ENCODE measurements at places on chromosomes 4 and X.

DNA sequence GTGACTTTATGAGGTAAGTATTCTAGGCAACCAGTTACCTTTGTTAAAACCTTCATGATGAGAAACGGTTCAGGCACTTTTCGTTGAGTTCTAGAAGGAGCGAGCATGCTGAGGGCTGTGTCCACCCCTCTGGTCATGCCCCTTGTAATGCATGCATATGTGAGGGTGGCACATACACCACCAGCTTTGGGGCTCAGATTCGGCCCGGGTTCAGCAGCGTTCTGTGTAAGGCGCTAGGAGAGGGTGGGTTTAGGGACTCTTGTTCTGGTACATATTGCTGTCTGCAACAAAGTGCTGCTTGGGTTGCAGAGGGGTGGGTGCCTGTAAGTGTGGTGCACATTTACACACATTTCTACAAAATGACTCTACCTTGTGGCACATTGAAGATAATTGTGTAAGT is 54.5 kb downstream of the NOP14 start:
- no peak for DNase-seq

DNA sequence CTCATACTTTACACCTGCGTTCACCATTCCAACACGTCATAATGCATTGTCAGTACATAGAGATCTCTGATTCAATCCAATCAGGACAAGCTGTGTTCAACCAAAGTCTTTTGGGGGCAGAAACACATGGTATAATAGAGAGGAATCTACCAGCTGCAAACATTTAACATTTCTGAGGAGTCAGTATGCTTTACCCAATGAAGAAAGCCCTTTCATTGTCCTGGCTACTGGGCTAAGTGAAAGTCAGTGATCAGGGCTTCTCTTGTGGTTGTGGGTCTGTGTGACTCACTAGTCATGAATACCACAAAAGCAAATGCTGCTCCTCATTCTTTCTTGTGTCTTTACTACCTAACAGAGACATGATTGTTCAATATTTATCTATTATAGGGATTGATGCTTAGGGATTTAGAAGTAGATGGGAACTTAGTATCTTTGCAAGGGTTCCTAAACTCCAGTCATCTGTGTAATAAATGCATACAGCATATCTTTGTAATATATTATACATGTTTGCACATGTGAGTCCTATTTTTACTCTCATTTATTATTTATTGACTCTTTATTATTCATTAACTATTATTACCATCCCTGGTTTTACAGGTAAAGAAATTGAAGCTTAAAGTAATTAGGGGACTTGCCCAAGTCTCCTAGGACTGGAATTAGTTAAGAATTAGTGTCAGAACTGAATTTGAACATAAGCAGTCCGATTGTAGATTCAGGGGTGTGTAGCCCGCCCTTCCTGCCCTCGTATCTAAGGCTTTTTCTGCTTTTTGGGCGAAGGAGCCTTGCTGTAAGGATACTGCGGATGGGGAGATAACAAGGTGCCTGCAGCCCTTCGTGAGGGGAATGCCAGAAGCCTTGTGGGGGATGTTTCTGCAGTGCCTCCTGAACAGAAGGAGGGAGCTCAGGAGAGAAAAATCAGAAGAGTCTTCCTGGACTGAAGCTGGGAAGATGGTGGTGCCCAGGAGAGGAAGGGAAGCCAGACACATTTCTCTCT is 353.1 kb upstream of the BOD1L1 start:
- DNase-seq: no peak

DNA sequence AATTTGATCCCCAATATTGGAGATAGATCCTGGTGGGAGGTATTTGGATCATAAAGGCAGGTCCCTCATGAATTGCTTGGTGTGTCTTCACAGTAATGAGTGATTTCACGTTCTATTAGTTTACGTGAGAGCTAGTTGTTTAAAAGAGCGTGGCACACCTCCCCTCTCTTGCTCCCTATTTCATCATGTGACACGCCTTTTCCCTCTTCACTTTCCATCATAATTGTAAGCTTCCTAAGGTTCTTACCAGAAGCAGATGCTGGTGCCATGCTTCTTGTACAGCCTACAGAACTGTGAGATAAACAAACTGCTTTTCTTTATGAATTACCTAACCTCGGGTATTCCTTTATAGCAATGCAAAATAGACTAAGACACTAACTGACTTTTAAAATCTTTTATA is 34.0 kb upstream of the FMR1 start:
- DNase-seq: no peak

GRCh38 chr4:5206016-5206790 is 154.9 kb downstream of the STK32B start:
- no peak for DNase-seq

- no peak for DNase-seq
Measured at GRCh38 chr4:43066415-43066814, 173.9 kb downstream of the GRXCR1 start.

DNA sequence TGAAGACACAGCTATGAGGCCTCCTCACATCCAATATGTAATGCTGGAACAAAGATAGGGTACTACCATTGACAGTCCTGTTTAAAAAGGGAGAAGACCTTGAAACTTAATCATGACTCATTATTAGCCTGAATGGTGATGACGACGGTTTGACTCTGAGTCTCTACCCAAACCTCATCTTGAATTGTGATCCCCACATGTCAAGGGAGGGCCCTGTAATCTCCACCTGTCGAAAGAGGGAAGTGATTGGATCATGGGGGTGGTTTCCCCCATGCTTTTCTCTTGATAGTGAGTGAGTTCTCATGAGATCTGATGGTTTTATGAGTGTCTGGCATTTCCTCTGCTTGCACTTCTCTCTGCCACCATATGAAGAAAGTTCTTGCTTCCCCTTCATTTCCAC is 395.3 kb upstream of the CPEB2 start:
- DNase-seq: no peak

- no peak for DNase-seq
Measured at GRCh38 chrX:11558972-11559371, 106.7 kb downstream of the ARHGAP6 start.

DNA sequence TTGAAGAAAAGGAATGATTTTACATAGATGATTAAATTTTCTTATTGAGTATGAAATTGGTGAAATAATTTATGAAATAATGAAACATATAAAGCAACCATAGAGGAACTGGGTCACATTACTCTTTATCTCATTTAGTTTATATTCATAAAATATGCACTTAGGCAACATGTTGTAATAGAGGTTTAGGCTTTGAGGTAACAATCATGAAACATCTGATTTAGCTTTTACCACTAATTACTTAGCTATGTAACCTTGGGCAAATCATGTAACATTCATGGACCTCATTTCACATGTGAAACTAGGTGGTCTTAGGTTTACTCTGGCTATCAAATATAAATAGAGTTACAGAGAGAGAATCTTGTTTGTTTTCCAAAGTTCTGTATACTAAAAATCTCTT is 54.5 kb upstream of the SMARCA5 start:
- no peak for DNase-seq

GRCh38 chr4:3013839-3014350 is 50.5 kb downstream of the GRK4 start:
- DNase-seq: peak; percentile 56

GRCh38 chr4:160956875-160957274 is 1206.9 kb downstream of the FSTL5 start:
- no peak for DNase-seq

- DNase-seq: no peak
Measured at GRCh38 chr4:16909281-16909680, 10.8 kb upstream of the LDB2 start.

GRCh38 chr4:167100120-167100519 is 134.2 kb downstream of the SPOCK3 start:
- DNase-seq: no peak

- no peak for DNase-seq
Measured at GRCh38 chrX:19748896-19749680, 138.3 kb downstream of the SH3KBP1 start.

DNA sequence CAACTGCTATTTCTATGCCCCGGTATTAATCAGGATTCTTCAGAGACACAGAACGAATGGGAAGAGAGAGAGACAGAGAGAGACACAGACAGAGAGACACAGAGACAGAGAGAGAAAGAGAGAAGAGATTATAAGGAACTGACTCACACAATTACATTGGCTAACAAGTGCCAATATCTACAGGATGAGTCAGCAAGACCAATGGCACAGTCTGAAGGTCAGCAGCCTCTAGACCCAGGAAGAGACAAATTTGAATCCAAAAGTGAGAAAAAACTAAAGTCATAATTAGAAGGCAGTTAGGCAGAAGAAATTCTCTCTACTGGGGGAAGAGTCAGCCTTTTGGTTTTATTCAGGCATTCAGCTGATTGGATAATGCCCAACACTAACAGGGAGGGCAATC is 187.3 kb downstream of the MAB21L2 start:
- no peak for DNase-seq

DNA sequence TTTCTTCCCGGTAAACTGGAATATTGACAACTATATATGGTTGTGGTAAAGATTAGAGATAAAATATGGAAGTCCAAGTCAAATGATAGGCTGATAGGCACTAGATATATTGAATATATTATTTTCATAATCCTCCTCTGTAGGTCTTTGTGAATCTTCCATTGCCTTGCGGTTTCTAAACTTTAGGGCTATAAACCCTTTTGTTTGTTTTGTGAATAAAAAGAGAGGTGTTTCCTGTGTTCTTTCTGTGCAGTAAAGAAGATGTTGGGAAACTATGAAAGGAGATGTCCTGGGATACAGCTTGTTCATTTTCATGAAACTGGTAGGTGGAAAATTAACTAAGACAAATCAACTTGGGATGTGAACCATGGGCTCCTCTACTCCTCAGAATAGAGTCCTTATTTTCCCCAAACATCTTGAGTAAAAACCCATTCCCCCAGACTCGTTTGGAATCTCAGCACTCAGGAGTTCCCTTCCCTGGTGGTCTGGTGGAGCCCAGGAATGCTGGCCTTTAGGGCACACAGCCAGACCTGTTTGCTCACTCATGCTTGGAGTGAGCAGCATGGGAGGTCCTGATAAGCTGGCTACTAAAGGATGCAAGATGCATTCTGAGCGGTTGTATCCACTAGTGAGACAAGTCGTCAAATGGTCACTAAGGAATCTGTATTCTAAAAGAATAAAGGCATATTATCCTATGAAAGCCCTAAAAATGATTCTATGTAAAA is 22.2 kb downstream of the PRDM8 start:
- DNase-seq: no peak

DNA sequence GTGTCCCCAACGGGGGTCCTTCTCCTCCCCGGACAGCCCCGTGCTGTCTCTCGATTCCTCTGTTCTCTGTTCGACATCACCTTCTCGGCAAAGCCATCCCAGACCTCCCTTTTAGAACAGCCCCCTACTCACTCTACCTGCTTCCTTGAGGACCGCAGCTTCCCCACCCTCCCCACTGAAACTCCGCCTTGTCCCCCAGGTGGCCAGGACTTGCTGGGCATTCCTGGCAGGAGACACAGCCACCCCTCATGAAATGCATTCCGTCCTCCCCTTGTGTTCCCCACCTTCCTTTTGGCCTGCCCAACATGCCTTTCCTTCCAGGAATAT is 34.8 kb upstream of the GPR78 start:
- no peak for DNase-seq

- no peak for DNase-seq
Measured at GRCh38 chr4:14743172-14743571, 259.1 kb upstream of the CPEB2 start.

DNA sequence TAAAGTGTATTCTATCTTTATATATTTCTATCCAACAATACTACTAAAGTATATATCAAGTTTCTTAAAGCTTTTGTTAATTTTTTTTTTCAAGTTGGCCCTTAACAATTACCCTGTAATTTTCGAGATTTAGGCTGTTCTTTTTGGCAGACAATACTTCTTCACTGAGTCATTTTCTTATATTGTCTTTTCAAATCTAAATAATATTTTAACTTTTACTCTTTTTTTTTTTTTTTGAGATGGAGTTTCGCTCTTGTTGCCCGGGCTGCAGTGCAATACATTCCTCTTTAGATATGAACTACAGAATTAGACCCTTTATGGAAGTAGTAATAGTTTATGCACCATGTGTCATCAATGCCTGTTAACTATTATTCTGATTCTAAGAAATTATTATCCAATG is 120.7 kb downstream of the GLRA3 start:
- no peak for DNase-seq

GRCh38 chrX:4809571-4809970 is 1096.1 kb upstream of the PRKX start:
- DNase-seq: no peak

- DNase-seq: no peak
Measured at GRCh38 chrX:71454222-71454621, 78.7 kb upstream of the OGT start.

DNA sequence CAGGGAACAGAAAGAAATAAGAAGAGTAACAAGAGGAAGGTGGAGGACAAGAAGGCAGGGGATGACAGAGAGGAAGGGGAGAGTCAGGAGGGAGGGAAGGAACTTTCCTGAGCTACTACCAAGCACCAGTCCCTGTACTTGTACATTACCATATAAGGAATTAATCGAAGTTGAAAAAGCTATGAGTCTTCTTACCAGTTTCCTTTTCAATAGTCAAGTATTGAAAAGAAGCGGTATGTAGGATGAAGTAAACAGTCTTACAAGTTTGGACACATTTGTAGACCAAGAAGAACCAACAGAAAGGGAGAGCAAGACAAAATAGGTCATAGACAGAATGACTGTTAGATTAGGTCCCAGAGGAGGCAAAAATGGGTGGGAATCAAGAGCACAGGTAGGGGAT is 629.7 kb upstream of the DIPK2B start:
- no peak for DNase-seq

GRCh38 chrX:30777575-30777974 is 111.5 kb downstream of the TAB3 start:
- DNase-seq: no peak

GRCh38 chr4:5366421-5366820 is 315.1 kb downstream of the STK32B start:
- DNase-seq: no peak

DNA sequence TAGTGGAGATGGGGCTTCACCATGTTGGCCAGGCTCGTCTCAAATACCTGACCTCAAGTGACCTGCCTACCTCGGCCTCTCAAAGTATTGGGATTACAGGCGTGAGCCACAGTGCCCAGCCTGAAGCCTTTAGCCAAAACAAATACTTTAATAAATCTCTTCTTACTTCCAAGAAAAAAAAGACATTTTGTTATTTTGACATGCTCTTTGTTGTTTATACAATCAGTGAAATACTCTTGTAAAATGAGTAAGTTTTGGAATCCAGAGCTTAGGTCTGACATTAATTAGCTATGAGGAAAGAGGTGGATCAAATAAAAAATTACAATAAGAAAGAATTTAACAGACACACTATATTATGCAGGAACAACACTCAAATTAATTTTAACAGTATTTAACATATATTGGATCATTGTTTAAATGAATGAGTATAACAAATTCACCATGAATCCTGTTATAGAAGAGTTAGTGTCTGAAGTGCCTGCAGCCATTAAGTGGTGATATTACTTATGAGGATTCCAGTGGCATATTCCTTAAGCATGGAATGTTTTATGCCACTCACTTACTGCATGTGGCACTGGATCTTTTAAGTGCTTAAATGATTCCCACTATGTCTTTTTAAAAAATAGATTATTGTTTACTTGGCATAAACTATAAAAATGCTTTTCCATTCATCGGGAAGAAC is 260.1 kb upstream of the GIMD1 start:
- DNase-seq: no peak

- no peak for DNase-seq
Measured at GRCh38 chr4:21811565-21811964, 137.0 kb downstream of the KCNIP4 start.

GRCh38 chrX:55490974-55491373 is 1.3 kb upstream of the USP51 start:
- DNase-seq: no peak

Data from GM12864 (cell line).